Fibroblast of the aortic adventitia (primary cell): ENCODE measurements at places on chromosomes 3 and 15. TPM values are rescaled to one million over a fixed set of nuclear protein-coding genes. Genes with fewer than 3 reads are reported as not detected.

Gene CAPN3
- 1.6 and 2.5 TPM in 2 replicates for total RNA-seq

Gene IL12A
- total RNA-seq: 1.1 and 1.2 TPM in 2 replicates

Gene SNRPA1
- 17.5 and 26.2 TPM in 2 replicates for total RNA-seq

Gene SEMA3F
- 0.74 and 3.5 TPM in 2 replicates for total RNA-seq

Gene KBTBD8
- 1.1 and 9.8 TPM in 2 replicates for total RNA-seq

Gene WWTR1
- 54.7 and 205 TPM in 2 replicates for total RNA-seq

Gene FILIP1L
- 15.2 and 34.3 TPM in 2 replicates for total RNA-seq

Gene CMTM8
- total RNA-seq: 1.1 TPM in 1 of 2 replicates, not detected in the other

Gene PLSCR2
- not detected in 2 replicates for total RNA-seq

- DNase-seq: no peak
Measured at GRCh38 chr3:22371607-22372291, 620.7 kb upstream of the ZNF385D start.

DNA sequence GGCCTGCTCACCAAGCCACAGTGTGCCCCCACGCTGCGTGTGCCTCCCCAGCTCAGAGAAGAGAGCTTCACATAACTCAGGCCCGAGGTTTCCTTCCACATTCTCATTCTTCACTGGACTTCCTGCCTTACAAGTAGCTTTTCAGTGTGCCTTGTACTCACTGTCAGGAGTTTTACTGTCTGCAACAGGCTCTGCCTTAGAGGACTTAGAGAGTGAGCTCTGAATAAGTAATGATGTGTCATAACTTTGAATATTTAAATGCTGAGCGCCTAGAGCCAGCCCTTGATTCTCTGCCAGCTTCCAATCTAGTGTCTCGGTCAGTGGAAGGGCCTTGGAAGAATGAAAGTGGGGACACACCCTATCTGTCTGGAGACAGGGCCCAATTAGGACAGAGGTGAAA is 41.8 kb downstream of the ITGB5 start:
- peak; percentile 96 for DNase-seq

DNA sequence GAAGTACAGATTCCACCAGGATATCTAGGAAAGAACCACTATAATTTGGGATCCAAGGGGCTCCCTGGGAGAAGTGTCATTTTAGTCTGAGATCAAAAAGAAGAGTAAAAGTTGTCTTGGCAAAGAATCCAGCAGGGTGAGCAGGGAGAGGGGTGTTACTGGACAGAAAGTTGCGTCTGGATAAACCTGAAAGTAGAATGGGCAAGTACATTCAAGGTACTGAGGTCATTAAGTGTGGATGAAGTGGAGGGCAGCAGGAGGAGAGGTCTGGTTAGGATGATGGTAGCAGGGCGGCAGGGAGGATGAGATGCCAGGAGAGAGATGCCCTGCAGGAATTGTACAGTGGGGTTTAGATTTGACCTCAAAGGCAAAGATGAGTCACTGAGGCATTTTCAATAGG is 253.3 kb downstream of the KLF13 start:
- DNase-seq: no peak

GRCh38 chr15:43927203-43927602 is 100.4 kb downstream of the WDR76 start:
- no peak for DNase-seq

GRCh38 chr15:90259524-90259923 is 5.9 kb upstream of the NGRN start:
- DNase-seq: no peak

- DNase-seq: no peak
Measured at GRCh38 chr3:36743826-36744225, 20.5 kb downstream of the DCLK3 start.

GRCh38 chr3:101890716-101891115 is 41.4 kb downstream of the NFKBIZ start:
- DNase-seq: peak; percentile 57

- DNase-seq: no peak
Measured at GRCh38 chr3:12878141-12878574, 36.8 kb upstream of the RPL32 start.

DNA sequence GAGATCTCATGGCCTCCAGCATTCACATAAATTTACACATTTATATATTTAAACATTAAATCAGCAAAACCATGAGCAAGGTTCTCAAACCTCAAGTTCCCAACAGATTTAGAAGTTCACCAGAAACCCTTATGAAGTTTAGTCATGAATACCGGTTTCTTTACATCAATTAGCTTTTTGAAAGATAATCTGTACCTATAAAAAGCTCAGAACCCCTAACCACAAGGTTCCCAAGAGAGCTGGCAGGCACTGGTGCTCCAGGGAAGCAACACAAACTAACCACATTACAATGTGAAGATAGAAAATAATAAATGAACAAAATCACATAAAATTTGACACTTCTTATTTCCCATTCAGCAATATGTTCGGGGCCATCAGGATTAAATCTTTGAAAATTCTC is 150.9 kb downstream of the FBN1 start:
- DNase-seq: peak; percentile 48

GRCh38 chr3:59526999-59527398 is 477.2 kb upstream of the CFAP20DC start:
- DNase-seq: no peak

DNA sequence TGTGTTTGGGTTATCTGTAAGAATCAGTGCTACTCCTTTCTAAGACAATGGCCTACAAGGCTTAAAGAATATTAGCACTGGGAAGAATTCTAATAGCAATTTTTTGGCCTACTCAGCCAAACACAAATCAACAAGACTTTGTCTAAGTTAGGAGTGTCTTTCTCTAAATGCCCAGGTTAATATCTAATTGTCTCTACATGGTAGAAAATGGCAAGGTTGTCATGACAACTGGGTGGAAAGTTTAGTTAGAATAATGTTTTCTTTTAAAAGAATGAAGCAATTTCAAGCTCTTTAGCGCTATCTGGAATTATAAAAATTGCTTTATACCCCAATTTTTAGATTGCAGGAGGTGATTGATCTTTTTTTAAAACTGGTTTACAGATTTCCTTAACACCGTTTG is 396.8 kb downstream of the TUSC7 start:
- no peak for DNase-seq

DNA sequence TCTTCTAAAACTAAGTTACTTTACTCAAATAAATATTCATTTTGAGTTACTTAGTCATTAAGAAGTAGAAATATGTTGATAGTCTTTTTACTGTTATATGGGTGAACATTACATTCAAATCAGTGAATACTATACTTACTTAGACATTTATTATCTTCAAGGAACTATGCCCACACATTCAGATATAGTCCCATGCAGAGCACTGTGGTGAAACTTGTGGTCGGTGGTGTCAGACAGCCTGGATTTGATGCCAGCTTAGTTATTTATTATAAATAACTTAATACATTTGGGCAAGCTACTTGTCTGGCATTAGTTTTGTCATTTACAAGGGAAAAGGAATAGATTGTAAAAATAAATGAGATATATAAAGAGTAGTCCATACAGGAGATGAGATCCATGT is 149.5 kb downstream of the RAP2B start:
- DNase-seq: no peak

DNA sequence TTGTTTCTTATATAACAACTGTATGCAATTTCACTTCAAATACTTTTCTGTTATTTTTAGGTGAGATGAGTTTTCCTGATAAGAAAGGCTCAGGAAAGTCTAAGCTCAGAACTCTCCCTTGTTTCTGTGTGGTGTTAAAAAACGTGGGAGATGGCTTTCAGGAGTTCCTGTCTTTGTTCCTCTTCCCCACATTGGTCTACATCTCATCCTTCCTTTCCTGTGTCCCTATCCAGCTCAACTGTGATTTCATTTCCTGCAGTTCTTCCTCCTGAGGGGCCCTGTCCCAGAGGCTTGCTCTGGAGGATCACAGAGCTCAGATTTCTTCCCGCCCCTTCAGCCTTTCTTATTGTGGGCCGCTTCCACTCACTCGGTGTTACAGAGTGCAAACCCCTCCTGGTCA is 11.2 kb downstream of the SEC13 start:
- DNase-seq: no peak
